ENCODE measurements at places on chromosomes 7 and 10. TPM values are rescaled to one million over a fixed set of nuclear protein-coding genes. Genes with fewer than 3 reads are reported as not detected.

FOXK1 gene
- 35.6 TPM for total RNA-seq

ANTXRL gene
- not detected for total RNA-seq

NEBL gene
- 0.15 TPM for total RNA-seq

RASA4B gene
- total RNA-seq: 22.0 TPM

GDF10 gene
- 0.24 TPM for total RNA-seq

NME8 gene
- not detected for total RNA-seq

CYP2E1 gene
- total RNA-seq: 0.40 TPM

PRTFDC1 gene
- 1.6 TPM for total RNA-seq

SLC26A3 gene
- total RNA-seq: not detected

C7orf57 gene
- total RNA-seq: 0.66 TPM

TEX36 gene
- not detected for total RNA-seq

CFAP69 gene
- total RNA-seq: 0.53 TPM

- DNase-seq: no peak
Measured at GRCh38 chr7:73995330-73995729, 32.6 kb upstream of the ELN start.

DNA sequence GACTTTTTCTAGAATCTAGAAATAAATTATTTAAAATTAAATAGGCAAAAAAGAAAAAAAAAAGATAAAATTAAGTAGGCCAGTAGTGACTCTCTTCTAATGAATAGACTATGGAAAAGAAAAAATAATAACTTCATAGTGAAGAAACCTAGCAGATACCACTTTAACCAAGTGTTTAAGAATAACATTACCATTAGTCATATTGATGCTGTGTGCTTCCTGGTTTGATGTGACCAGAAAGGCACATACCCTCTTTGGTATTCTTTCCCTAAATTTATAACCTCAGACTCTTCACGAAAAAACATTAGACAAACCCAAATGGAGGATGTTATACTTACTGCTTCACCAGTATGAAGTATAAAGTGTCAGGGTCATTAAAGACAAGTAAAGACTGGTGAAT, 42.6 kb downstream of the KIF20B start:
- DNase-seq: no peak

DNA sequence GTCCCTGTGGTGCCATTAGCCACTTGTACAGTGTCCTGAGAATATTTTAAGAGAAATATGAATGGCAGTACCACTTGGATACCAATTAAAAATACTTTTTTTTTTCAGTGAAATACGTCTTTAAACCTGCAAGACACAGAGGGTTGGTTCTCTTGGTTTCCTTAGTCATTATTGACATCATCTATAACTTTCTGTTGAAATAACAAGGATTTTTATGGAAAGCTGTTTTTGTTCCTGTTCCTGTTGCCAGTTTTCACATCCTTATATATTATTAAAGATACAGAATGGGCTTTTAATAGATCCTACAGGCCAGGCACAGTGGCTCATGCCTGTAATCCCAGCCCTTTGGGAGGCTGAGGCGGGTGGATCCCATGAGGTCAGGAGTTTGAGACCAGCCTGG, 579.9 kb downstream of the AUTS2 start:
- DNase-seq: no peak

GRCh38 chr10:113219446-113219845, 269.4 kb downstream of the TCF7L2 start:
- DNase-seq: no peak

DNA sequence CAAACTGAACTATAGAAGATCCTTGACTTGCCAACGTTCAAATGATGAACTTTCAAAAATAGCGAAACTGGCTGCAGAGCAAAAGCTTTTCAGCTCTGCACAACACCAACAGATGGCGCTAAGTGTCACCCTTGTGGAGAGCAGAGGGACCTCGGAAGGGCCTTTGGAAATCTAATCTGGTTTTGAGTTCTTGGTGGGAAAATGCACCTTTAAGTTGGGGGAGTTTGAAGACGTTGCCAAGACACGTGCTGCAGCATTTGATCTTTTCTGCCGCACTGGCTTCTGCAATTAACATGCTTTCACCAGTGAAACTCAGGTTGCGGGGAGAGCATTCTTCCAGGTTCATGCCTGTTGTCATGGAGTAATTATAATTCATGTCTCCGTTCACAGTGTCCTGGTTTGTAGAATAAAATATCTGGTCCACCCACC, 26.3 kb upstream of the WDR11 start:
- no peak for DNase-seq

GRCh38 chr10:98391065-98391464, 23.9 kb downstream of the PYROXD2 start:
- DNase-seq: no peak

DNA sequence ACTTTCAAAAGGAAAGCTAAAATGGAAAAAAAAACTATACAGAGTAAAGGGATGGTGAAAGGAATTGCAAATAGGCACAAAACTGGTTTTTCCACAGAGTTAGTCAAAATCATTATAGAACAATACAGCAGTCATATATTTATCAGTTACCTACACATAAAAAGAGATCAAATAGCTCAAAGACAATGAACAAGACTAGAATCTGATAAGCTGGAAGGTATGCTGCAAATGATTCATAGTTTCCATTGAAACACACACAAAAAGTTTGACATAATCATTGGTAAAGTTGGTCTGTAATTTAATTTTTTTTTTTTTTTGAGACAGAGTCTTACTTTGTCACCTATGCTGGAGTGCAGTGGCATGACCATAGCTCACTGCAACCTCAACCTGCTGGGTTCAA, 92.4 kb upstream of the SGCE start:
- DNase-seq: no peak

DNA sequence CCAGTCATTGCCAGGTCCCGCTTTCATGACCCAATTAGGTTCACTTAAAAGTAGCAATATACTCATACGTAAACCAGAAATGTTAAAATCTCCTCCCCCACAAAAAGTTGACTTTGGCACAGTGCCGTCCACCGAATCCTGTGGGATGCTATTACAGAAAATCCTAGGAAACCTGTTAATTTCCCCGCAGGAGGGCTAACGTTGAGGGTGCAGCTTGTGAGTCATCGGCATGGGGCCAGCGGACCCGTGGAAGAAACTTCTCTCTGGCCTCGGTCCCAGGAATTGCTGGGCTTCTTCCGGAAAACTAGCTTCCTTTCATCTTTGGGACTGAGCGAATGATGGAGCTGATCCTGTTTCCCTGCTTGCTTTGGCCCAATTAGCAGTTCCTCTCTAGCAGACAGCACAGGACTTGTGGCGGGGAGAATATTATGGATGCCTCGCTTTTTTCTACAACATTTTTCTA, 13.5 kb downstream of the CRYGN start:
- no peak for DNase-seq

DNA sequence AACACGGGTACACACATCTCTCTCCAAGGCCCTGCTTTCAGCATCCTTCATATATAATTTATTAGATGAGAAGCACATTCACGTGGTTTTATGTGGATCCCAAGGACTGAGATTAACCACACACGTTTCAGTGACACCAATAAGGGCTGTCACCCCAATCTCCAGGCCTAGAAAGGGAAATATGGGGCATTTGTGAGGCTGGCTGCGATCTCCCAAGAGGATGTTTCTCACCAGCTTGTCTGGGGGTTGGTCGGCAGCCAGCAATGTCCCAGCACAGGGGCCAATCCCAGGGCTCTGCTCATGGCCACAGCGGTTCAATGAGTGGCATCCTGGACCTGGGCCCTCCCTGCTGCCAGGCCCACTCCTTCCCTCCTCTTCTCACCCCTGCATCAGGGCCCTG, 115.5 kb downstream of the ITIH5 start:
- DNase-seq: no peak

DNA sequence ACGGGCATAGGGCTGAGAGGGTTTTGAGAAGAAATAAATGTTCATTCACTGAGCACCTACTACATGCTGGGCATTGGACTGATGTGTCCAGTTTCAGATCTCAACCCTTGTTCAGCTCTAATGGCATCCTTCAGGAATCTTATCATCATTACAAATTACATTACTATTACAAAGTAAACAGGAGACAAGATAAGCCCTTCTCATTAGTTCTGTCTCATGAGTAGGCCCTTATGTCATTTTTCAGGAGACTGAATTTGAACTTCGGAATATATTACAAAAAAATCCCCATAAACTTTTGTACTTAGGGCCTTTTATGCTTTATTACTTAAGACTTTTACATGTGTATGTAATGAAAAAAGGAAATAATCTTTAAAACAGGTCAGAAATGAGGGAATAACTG, 289.7 kb downstream of the BAMBI start:
- no peak for DNase-seq

DNA sequence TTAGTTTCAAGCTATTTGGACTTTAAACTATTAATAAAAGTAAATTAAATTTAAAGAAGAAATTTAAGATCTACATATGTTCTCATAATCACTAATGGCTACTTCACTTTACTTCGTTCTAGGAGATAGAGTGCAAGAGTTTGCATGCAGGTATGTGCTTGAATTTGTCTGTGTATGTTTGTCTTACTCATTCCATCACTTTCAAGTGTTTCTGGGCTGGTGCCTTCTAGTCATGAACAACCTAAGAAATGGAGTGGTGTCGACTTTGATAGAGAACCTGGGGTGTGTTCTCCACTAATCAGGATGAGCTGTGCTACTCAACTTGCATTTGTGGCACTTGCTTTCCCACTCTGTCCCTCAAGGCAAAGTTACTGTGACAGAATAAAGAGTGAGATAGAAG, 169.9 kb downstream of the KCND2 start:
- DNase-seq: no peak

GRCh38 chr10:89351780-89352597, 24.2 kb downstream of the IFIT3 start:
- no peak for DNase-seq

- no peak for DNase-seq
Measured at GRCh38 chr10:77636967-77637531, 559 bp downstream of the KCNMA1 start.

DNA sequence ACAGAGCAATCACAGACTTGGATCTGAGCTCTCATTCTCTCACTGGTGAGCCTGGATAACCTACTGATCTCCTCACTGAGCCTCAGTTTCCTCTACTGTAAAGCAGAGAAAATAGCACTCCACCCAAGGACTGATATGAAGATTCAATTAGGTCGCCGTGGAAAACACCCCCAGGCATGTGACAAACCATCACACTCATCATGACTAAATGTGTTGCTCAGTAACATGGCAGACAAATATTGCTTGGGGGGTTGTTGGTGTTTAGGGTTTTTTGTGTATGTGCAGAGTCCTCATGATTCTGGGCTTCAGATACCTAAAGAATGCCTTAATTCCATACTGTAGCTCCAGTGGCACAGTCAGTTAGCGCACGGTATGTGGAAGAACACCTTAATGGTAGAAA, 122.1 kb upstream of the TCF7L2 start:
- DNase-seq: no peak

- no peak for DNase-seq
Measured at GRCh38 chr10:69119896-69120295, 4.1 kb upstream of the VPS26A start.

GRCh38 chr7:70674571-70675010, 457.4 kb upstream of the GALNT17 start:
- no peak for DNase-seq

- no peak for DNase-seq
Measured at GRCh38 chr10:101238732-101239105, 9.5 kb upstream of the LBX1 start.
